ENCODE measurements at places on chromosomes 1 and 21.
A peak's percentile ranks its signal among the peaks of the same experiment; 100 is the strongest.

- DNase-seq = peak; percentile 88
- peaks cover 27% of the 10 kb centered on the region for H3K36me3 ChIP-seq
- peak overlapping the region; percentile 92 for H3K27ac ChIP-seq
- peaks cover 74% of the 10 kb centered on the region for H3K4me1 ChIP-seq
- peak overlapping the region; percentile 74 for H3K4me3 ChIP-seq
Measured at GRCh38 chr1:168520052-168520751, 23.6 kb downstream of the XCL2 start.

GRCh38 chr1:64917328-64917861, 49.0 kb downstream of the JAK1 start:
- peaks cover 50% of the 10 kb centered on the region for H3K4me1 ChIP-seq
- peaks cover 8% of the 10 kb centered on the region for H3K36me3 ChIP-seq
- no peaks in the 10 kb centered on the region for H3K27me3 ChIP-seq
- no peak overlapping the region for H3K4me3 ChIP-seq

GRCh38 chr1:58862728-58863385, 79.0 kb upstream of the JUN start:
- peaks cover 22% of the 10 kb centered on the region for H3K4me1 ChIP-seq
- H3K4me3 ChIP-seq = no peak overlapping the region
- no peaks in the 10 kb centered on the region for H3K27me3 ChIP-seq
- no peaks in the 10 kb centered on the region for H3K36me3 ChIP-seq
- no peak for DNase-seq
- no peak overlapping the region for H3K27ac ChIP-seq

GRCh38 chr1:13540866-13541265, 27.1 kb upstream of the LRRC38 start:
- DNase-seq = no peak
- H3K27ac ChIP-seq = no peak overlapping the region
- H3K4me3 ChIP-seq = no peak overlapping the region
- H3K27me3 ChIP-seq = no peaks in the 10 kb centered on the region
- H3K4me1 ChIP-seq = no peaks in the 10 kb centered on the region

DNA sequence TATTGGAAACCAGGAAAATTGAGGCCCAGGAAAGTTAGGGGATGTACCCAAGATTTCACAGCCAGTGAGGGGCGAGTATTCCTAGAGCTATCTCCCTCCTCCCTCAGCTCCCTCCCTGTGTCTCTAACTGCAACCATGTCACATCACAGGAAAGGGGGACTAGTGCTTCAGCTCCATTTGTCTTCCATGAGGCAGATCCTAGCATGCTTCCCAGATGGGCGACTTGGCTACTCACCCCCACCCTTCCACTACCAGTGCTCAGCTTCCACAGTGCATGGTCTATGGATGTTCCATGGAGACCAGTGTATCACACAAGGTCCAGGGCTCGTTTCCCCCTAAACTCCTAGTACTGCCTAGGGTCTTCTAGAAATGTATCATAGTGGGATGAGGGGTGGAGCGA, 4.6 kb upstream of the SPRR4 start:
- peaks cover 7% of the 10 kb centered on the region for H3K4me1 ChIP-seq
- H3K27ac ChIP-seq = no peak overlapping the region
- DNase-seq = peak; percentile 12
- no peak overlapping the region for H3K4me3 ChIP-seq
- H3K36me3 ChIP-seq = no peaks in the 10 kb centered on the region
- H3K27me3 ChIP-seq = peaks cover 13% of the 10 kb centered on the region

DNA sequence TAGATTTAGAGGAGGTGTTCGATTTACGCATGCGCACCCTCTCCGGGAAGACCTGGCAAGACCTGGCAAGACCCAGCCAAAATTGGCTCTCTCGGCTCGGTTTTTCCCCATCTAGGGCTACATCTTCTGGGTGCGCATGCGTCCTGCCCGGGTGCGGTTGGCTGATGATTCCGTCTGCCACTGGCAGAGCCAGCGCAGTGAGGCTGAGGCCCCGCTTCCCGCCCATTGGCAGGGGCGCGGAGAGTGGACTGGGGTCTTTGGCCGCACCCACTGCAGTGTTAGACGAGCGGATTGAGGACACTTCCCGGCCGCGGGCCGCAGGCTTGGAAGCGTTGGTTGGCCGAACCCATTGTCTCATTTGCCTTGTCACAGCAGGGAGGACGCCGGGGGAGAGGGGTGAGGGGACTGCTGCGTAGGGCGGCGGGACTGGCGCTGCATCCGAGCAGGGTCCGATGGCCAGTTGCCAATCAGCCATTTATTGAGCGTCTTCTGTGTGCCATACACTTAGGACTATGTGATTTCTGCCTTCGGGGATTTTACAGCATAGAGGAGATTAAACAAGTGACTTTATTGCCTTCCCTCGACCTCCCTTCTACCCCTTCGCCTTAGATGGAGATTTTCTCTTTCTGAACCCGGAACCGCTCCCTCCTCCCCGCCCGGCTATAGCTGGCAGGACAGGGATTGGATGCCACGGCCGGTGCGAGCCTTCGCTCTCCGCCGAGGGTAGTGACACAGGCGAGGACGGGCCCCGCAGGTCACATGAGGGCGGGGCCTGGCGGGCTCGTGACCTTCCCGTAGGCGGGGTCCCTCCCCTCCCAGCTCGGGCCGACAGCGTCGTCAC, 43.7 kb downstream of the MEF2D start:
- H3K4me3 ChIP-seq = peak overlapping the region; percentile 86
- H3K4me1 ChIP-seq = peaks cover 31% of the 10 kb centered on the region
- H3K27me3 ChIP-seq = peaks cover 7% of the 10 kb centered on the region

DNA sequence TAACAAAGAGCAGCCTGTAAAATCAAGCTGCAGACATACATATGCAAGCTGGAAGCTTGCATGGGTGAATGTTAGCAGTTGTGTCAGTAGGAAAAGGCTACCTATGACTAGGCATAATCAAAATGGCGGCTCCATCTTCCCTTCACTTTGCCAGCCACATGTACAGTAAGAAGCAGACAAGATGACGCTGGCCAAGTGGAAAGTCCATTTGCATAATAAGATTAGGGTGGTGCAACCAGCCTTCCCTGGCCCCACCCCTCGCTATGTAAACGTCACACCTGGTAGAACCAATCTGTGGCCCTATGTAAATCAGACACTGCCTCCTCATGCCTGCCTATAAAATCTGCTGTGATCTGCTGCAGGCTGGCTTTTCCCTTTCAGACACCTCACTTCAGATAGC, 171.9 kb upstream of the USP25 start:
- DNase-seq = no peak
- no peaks in the 10 kb centered on the region for H3K4me1 ChIP-seq
- H3K4me3 ChIP-seq = no peak overlapping the region
- no peaks in the 10 kb centered on the region for H3K36me3 ChIP-seq
- peaks cover 3% of the 10 kb centered on the region for H3K27me3 ChIP-seq

GRCh38 chr1:226063224-226063976, 884 bp downstream of the H3-3A start:
- H3K4me1 ChIP-seq = peaks cover 38% of the 10 kb centered on the region
- no peaks in the 10 kb centered on the region for H3K27me3 ChIP-seq
- H3K36me3 ChIP-seq = peaks cover 40% of the 10 kb centered on the region
- peak overlapping the region; percentile 99 for H3K4me3 ChIP-seq

GRCh38 chr1:175757381-175758015, 14.1 kb upstream of the TNR start:
- H3K4me1 ChIP-seq = no peaks in the 10 kb centered on the region
- H3K4me3 ChIP-seq = no peak overlapping the region
- no peaks in the 10 kb centered on the region for H3K36me3 ChIP-seq
- peaks cover 11% of the 10 kb centered on the region for H3K27me3 ChIP-seq

GRCh38 chr1:223628233-223629125, 37.0 kb downstream of the CAPN8 start:
- peaks cover 16% of the 10 kb centered on the region for H3K27me3 ChIP-seq
- DNase-seq = peak; percentile 44
- H3K4me3 ChIP-seq = no peak overlapping the region
- no peak overlapping the region for H3K27ac ChIP-seq

DNA sequence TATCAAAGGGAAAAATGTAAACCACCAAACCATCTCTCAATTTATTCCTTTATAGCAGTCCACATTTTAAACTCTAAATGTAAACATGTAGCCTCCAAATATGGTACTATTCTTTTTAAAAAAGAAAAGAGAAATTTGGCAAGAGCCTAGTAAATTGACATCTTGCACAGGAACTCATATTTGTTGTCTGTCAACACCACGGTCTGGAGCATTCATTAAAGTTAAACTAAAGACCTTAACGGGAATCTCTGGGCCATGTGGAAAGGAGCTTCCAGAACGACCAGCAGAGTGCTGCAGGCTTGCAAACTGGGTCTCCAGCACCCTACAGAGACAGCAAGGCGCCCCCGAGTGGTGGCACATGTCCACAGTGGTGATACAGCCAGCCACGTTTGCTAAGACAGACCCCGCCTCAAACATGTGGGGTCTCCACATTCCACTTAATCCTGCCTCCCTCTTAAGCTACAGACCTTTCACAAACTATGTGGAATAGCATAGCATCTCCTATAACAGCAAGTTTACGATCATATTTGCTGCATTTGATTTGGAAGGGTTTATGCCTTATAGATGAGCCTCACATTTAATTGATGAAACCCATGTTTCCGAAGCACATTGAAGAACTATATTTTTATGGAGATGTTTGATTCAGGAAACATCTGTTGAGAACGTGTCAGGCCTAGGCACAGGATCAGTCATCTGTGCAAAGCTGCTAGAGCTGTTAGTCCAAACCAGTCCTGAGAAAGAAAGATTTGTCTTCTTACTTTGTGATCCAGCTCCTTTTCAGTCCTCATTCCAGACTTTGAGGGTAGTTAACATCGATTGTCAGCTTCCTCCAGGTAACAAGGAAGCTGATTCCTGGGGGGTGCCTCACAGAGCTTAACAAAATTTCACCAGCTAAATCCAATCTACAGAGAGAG, 96.4 kb upstream of the BACE2 start:
- no peak for DNase-seq
- peaks cover 16% of the 10 kb centered on the region for H3K27me3 ChIP-seq
- no peaks in the 10 kb centered on the region for H3K36me3 ChIP-seq
- H3K4me1 ChIP-seq = peaks cover 2% of the 10 kb centered on the region
- H3K4me3 ChIP-seq = no peak overlapping the region
- no peak overlapping the region for H3K27ac ChIP-seq

DNA sequence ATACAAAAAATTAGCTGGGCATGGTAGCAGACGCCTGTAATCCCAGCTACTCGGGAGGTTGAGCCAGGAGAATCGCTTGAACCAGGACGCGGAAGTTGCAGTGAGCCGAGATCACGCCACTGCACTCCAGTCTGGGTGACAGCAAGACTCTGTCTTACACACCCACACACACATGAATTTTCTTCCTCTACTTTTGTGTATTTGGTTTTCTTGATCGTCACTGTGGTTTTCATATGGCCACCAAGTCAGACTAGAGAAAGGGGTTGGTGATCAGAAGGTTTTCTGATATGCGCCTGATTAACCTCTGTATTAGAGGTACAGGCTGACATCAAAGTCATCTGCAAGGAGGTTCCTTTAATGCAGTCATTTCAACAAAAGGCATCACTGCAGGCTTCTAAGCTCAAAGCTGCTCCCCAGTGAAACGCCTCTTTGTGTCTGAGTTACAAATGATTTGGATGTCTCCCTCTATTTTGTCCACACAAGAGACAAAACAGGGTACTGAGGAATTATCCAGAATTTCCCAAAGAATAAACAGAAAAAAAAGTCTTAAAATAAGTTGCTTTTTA, 11.1 kb downstream of the SH2D1B start:
- no peak overlapping the region for H3K27ac ChIP-seq
- H3K4me1 ChIP-seq = no peaks in the 10 kb centered on the region
- H3K36me3 ChIP-seq = no peaks in the 10 kb centered on the region
- peaks cover 43% of the 10 kb centered on the region for H3K27me3 ChIP-seq
- no peak for DNase-seq

DNA sequence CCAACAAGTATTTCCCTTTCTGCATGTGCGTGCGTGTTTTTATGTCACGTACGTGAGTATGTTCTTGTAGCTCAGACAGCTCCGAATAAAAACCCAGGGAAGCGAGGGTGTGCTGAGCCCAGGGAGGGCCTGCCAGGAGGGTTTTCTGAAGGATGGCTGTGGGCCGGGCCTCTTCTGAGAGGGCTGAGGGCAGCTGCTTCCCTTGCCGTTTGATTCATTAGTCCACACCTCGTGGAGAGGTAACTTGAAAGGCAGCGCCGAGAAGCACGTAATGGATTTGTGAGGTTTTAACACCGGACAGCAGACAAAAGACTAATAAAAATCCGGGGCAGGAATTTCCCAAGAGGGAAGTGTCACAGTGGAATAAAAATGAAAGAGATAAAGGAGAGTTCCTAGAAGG, 29.5 kb downstream of the CD247 start:
- H3K36me3 ChIP-seq = peaks cover 45% of the 10 kb centered on the region
- peaks cover 94% of the 10 kb centered on the region for H3K4me1 ChIP-seq
- no peaks in the 10 kb centered on the region for H3K27me3 ChIP-seq
- no peak for DNase-seq
- peak overlapping the region; percentile 6 for H3K4me3 ChIP-seq

DNA sequence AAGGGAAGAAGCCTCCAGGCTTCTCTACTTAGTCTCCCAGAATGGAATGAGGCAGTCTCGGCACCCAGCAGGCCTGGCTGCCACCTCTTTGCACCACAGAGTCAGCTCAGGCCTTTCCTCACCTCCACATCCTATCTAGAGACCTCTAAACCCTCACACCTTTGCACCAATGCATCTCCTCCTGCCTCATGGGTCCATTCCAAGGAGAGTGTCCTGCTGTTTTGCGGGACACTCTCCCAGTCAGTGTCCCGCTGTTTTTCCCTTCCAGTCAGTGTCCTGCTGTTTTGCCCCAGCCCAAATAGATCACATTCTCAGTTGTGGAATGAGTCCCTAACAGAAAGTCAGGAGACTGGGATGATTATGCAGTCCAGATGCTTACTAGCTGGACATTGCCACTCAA, 185.6 kb upstream of the CAMK1G start:
- peaks cover 33% of the 10 kb centered on the region for H3K27me3 ChIP-seq
- H3K4me3 ChIP-seq = no peak overlapping the region
- no peak for DNase-seq
- H3K36me3 ChIP-seq = no peaks in the 10 kb centered on the region
- H3K4me1 ChIP-seq = no peaks in the 10 kb centered on the region

DNA sequence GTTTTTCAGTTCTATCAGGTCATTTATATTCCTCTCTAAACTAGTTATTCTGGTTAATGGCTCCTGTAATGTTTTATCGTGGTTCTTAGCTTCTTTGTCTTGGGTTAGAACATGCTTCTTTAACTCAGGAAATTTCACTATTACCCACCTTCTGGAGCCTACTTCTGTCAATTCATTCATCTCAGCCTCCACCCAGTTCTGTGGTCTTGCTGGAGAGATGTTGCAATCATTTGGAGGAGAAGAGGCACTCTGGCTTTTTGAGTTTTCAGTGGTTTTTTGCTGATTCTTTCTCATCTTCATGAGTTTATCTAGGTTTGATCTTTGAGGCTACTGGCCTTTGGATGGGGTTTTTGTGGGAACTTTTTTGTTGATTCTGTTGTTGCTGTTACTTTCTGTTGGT, 213.0 kb downstream of the BRINP2 start:
- H3K4me3 ChIP-seq = no peak overlapping the region
- no peak overlapping the region for H3K27ac ChIP-seq
- no peak for DNase-seq
- no peaks in the 10 kb centered on the region for H3K27me3 ChIP-seq
- H3K36me3 ChIP-seq = no peaks in the 10 kb centered on the region

GRCh38 chr1:59354709-59355337, 57.9 kb downstream of the FGGY start:
- H3K4me1 ChIP-seq = peaks cover 20% of the 10 kb centered on the region
- H3K4me3 ChIP-seq = no peak overlapping the region
- DNase-seq = no peak
- peaks cover 7% of the 10 kb centered on the region for H3K36me3 ChIP-seq
- H3K27ac ChIP-seq = no peak overlapping the region
